ENCODE measurements at places on chromosomes 3 and 15.

GRCh38 chr15:84681831-84682230, 23.8 kb upstream of the NMB start:
- no peak for DNase-seq

GRCh38 chr15:47437491-47437890, 279.8 kb upstream of the SEMA6D start:
- no peak for DNase-seq

DNA sequence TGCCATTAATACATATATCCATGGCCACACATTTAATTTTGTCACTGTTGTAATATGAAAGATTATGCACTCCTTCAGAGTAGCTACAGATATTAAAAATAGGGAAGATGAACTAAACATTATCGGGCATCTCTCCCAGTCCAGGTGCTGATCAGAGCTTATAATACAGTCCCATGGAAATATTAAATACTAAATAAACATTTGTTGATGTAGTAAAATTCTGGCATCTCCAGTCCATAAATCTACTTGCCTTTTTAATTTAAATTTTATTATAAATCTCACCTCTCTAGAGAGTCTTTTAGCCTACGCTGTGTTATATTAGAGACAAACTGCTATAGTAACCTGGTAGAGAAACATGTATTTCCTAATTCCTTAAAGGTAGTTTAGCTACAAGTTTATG, 297.6 kb downstream of the GRM7 start:
- DNase-seq, result no peak

DNA sequence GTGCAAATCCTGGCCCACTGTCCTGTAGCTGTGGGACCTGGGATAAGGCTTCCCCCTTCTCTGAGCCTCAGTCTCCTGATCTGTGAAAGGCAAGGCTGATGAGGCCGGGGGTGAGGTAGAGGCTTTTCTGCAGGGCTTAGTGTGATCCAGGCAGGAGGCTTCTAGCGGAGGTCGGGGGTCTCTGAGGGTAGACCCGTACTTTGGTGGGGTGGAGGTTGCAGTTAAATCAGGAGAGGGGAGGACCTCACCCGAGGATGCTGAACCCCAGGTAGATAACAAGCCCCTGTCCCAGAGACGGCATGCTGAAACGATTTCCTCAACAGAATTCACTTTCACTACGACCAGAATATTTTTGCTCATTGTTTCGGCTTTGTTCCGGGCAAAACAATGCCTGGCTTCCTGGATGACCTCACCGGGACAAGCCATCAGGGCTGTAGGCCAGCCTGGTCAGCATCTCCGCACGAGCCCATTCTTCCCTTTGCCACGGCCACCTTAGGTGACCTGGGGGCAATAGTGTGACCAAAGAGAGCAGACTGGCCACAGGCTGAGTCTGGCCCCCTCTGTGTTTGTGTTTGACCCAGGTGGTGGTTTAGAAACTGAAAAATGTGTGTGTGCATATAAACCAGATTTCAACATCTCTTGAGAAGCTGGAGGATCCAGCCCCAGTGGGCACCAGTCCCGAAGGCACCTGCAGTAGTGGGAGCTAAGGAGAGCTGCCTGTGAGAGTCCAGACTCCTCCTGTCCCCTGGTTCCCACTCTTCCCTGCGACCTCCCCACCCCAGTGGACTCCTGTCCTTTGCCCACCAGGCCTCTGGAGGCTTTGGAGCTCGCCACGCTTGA, 33.0 kb downstream of the SLC6A6 start:
- no peak for DNase-seq
